Left ventricle myocardium superior (tissue), 1 donor: ENCODE measurements at places on chromosomes 12 and 14. TPM values are rescaled to one million over a fixed set of nuclear protein-coding genes. Genes with fewer than 3 reads are reported as not detected.

The MTHFD1 gene
- total RNA-seq, result 60.6 TPM

The SPRING1 gene
- 9.2 TPM for total RNA-seq

The NDUFA9 gene
- total RNA-seq, result 348 TPM

The SMIM41 gene
- total RNA-seq, result not detected

The NOXRED1 gene
- total RNA-seq, result 0.15 TPM

GRCh38 chr12:111773801-111774551 lies 7.2 kb downstream of the ALDH2 start:
- DNase-seq, result peak; percentile 77

- DNase-seq, result no peak
These were observed 60.9 kb downstream of the MYF5 start for GRCh38 chr12:80777587-80777986.

DNA sequence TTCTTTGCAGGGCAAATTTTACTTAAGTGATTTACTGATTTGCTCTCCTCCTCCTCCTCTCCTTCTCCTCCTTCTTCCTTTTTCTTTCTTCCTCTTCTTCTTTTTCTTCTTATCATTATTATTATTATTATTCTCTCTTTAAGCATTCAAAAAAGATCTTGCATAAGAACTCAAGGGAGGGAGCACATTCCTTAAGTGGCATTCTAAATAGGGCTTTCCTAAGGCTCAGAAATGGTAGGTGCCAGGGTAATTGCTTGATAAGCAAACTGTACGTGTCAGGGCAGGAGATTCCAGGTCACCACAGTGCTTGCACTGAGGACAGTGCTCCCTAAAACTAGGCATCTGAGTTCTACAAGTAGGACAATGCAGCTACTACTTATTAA lies 92.4 kb downstream of the SPTSSA start:
- no peak for DNase-seq

DNA sequence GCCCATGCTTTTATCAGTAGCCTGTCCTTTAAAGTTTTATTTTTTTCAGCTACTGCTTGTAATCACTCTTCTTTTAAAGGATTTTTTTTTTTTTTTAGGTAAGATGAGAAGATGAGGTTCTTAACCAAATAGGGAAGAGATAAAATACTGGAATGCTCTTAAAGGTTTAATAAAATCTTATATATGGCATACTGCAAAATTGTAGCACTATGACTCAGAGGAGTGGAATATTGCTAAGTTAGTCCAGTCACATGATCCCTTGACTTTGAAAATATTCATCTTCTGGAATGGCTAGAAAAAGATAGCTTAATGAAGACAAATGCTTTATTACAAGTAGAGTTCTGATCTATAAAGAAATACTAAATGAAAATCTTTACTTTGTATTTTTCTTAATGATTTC lies 116.6 kb downstream of the NAV3 start:
- DNase-seq, result no peak

- DNase-seq, result no peak
These were observed 59.2 kb downstream of the CCNK start for GRCh38 chr14:99540196-99541032.

- no peak for DNase-seq
These were observed 798 bp downstream of the CCDC198 start for GRCh38 chr14:57492859-57493258.
